ENCODE measurements at places on chromosomes 1 and 21.

DNA sequence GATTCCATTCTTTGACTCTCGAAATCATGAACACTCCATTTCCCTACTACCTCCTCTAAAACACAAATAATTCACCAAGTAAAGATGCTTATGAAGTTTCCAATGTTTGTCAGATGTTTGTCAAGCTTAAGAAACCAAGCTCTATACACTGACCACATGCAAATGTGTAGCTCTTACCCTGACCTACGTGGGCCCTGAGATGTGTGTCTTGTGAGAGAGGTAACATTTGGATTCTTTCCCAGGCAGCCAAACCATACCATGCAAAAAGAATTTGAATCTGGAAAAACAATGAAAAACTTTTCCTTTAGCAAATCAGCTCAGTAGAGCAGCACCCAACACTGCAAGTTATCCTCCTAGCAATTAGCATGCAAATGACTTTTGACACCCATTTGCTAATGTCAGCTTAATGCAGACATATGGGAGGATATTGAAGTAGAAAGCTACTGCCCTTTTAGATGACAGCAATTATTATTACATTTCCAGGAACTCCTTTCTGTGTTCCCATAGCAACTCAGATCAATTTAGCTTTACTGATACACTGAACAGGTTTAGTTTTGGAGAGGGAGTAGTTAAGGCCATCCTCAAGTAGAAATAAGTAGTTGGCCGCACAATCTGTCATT lies 83.2 kb upstream of the RGS4 start:
- DNase-seq, result no peak

- DNase-seq, result no peak
Measured at GRCh38 chr1:25818569-25818968, 1.2 kb upstream of the MTFR1L start.

DNA sequence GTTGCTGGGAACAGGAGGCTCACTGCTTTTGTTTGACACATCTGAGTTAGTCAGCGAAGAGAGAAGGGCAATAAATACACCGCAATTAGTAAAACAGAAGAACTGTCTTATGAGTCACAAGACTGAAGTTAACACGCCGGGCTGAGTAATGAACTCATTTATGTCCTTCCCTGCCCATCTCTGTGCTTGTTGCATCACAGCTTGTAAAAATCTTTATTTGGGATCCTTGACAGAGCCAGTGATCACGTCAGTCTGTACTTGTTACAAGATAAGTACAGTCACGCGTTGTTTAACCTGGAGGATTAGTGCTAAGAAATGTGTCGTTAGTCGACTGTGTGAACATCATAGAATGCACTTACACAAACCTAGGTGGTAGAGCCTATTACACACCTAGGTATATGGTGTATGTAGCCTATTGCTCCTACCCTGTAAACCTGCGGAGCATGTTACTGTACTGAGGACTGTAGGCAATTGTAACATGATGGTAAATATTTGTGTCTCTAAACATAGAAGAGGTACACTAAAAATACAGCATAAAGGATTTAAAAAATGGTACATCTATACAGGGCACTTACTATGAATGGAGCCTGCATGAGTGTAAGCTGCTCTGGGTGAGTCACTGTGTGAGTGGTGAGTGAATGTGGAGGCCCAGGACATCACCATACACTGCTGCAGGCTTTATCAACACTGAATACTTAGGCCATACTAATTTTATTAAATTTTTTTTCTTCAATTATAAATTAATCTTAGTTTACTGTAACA lies 272.2 kb downstream of the TNR start:
- no peak for DNase-seq

DNA sequence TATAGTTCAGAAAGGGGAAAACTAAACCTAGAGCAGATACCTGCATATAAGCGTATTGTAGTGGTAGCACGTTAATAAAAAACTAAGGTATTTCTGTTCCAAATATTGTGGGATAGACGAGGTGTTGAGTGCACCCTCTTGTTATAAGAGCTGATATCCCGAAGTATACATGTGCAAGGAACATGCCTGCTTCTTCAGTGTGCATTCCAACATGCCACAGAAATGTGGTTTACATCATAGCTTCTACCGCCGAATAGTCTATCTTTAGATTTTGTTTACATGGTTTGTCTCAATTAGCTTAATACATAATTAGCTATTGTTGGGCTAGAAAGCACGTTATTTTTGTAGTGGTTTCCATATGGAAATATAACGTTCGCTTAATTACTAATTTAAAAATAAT lies 2.2 kb downstream of the CHRM3 start:
- no peak for DNase-seq

DNA sequence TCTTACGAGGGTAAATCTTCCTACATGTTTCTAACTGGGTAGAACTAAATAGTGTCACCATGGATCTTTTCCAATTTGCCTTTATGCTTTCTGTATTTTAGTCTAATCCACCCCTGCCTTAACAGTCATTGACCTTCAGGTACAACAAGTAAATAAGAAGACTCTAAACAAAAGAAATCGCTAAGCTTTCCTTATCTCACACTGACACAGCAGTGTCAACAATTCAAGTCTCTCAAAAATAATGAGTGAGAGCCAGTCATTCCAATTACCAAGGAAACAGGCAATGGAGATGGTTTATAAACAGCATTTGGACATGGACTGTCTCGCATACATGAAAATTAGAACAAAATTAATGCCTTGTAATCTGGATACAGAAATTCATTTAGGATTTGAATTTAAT lies 365.8 kb downstream of the VAV3 start:
- DNase-seq, result peak; percentile 22

- DNase-seq, result peak; percentile 31
Measured at GRCh38 chr1:200359610-200360163, 50.1 kb downstream of the ZNF281 start.

- DNase-seq, result no peak
Measured at GRCh38 chr21:18153063-18153462, 91.6 kb upstream of the CHODL start.

DNA sequence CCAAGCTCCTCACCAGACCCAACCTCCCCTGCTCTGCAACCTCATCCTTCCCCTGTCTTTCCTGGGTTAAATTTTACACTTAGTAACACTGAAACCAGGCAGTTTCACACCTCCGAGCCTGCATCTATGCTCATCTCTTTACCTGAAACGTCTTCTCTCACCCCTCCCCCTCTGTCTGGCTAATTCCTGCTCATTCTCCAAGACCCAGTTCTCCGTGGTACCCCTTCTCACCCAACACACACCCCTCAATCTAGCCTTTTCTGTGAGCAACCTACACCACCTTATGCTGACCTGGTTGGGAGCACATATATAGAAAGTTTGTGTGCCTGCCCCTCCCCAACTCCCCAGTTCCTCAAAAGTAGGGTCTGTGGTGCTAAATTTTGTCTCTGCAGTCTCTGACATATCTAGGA lies 3.7 kb upstream of the KIAA1614 start:
- DNase-seq, result no peak

- no peak for DNase-seq
Measured at GRCh38 chr1:152118915-152119314, 3.7 kb upstream of the TCHH start.

DNA sequence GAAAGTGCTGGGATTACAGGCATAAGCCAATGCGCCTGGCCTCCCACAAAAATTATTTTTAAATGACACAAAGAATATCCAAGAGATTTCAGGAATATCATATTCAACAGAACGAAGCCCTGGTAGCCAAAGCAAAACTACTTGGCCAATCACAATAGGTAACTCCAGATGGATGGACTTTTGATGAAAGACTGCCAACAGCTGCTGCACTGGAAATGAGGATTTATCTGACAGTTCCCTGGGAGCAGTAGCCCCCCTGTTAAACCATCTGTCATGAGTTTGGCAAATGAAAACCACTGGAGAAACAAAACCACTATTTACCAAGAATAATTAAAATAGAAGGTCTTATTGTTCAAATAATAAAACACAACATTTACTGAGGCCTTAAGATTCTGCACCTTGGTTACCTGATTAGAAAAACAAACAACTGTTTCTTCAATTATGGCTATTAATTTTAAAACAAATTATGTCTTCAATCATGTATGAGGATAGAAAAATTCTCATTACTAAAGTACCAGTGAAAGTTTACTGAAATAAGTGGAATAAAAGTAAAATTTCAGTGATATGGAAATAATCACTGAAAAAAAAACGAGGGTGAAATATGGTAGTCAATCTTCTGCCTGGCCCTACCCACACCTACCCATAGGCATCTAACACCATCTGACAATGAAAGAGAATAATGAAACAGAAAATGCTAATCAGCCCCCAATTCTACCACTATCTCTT lies 34.3 kb upstream of the PSMG1 start:
- no peak for DNase-seq

GRCh38 chr1:8437347-8437746 lies 119.4 kb downstream of the SLC45A1 start:
- DNase-seq, result no peak

- no peak for DNase-seq
Measured at GRCh38 chr1:158002022-158002630, 8.7 kb downstream of the KIRREL1 start.

- no peak for DNase-seq
Measured at GRCh38 chr1:172163498-172164215, 256.8 kb upstream of the C1orf105 start.

- DNase-seq, result peak; percentile 16
Measured at GRCh38 chr1:106233511-106233910, 823.0 kb upstream of the PRMT6 start.

- DNase-seq, result no peak
Measured at GRCh38 chr1:27592931-27593677, 10.8 kb downstream of the AHDC1 start.

DNA sequence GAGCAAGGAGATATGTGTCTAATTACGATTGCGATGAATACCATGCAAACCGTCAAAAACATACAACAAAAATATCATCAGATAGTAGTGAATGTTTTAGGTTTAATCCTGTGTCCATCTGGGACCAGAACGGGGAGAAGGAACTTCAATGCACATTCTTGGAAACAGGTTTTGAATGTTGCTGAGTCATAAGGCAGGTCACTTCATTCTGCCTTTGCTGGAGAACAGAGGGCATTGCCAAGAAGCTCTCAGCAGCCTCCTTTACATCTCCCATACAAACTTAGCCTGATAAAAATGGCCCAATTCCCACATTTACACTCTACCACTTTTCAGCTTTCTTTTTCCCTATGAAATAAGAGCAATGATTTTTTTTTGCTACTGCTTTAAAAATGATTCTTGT lies 78.0 kb upstream of the KCNJ6 start:
- DNase-seq, result no peak

- no peak for DNase-seq
Measured at GRCh38 chr1:55506740-55507577, 291.8 kb upstream of the USP24 start.

GRCh38 chr1:17066361-17067068 lies 12.7 kb upstream of the SDHB start:
- DNase-seq, result no peak

DNA sequence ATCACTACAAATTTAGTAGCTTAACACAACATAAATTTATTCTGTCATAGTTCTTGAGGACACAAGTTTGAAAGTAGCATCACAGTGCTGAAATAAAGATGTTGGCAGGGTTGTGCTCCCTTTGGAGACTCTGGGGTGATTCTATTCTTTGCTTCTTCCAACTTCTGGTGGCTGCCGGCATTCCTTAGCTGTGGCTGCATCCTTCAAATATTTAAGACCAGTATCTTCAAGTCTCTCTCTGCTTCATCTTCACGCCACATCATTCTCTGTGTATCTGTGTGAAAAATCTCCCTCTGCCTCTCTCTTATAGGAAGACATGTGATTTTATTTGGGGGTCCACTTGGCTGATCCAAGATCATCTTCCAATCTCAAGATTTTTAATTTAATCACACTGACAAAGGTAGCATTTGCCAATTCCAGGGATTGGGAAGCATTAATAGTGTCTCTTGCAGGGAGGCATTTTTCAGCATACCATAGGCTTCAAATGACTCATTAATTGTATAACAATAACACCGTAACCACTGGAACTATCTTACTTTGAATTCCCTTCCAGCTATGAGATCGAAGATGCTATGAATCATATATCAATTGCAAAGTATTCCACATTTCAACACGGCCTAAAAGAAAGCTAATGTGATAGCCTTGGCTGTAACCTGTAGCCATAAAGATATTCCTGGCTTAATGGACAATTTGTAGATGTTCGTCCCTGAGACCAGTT lies 74.6 kb downstream of the DPT start:
- no peak for DNase-seq

GRCh38 chr1:47843781-47844557 lies 153.2 kb downstream of the TRABD2B start:
- no peak for DNase-seq

DNA sequence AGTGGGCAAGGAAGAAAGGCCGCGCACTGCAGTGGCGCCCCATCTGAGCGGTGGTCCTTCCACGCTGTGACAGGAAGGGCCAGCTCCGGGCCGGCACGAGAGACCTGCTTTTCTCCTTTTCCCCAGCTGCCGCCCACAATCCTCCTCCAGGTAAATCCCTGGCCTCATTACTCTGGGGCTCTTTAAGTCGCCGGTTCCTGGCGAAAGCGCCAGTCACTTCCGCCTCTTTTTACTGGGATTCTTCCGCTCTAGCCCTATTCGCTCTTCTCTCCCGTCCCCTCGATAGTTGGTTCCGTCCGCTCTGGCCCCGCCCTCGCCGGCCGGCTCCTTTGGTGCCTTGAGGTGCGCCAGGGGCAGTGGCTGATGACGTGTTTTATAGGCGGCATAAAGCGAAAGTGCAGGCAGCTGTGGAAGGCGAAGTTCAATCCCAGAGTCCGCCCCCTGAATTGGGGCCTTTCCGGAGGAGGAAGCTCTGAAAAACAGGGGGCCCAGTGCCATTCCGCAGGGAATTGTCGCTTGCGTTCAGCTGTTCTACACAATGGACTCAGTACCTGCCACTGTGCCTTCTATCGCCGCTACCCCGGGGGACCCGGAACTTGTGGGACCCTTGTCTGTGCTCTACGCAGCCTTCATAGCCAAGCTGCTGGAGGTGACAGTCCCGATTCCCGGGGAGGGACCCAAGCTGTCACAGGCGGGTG lies 26.2 kb downstream of the MIA3 start:
- DNase-seq, result peak; percentile 99
